ENCODE measurements at places on chromosomes 6 and 20. TPM values are rescaled to one million over a fixed set of nuclear protein-coding genes. Genes with fewer than 3 reads are reported as not detected.

Gene RWDD1
- 15.4 TPM for total RNA-seq

Gene XKR7
- not detected for total RNA-seq

Gene THBD
- not detected for total RNA-seq

Gene CLPSL2
- not detected for total RNA-seq

Gene CCN2
- total RNA-seq = 29.2 TPM

Gene BANF2
- not detected for total RNA-seq

Gene TGM3
- total RNA-seq = not detected

Gene PRRC2A
- total RNA-seq = 172 TPM

Gene IL17F
- not detected for total RNA-seq

Gene PLG
- total RNA-seq = not detected

Gene SSTR4
- not detected for total RNA-seq

Gene DCDC2
- not detected for total RNA-seq

Gene CDC5L
- total RNA-seq = 9.8 TPM

Gene EYS
- 0.13 TPM for total RNA-seq

Gene HTR1B
- total RNA-seq = not detected

Gene BHLHE23
- not detected for total RNA-seq

Gene BTNL2
- total RNA-seq = not detected

Gene PAX1
- total RNA-seq = not detected

Gene TFAP2D
- not detected for total RNA-seq

Gene PRICKLE4
- 16.9 TPM for total RNA-seq

Gene TMC2
- total RNA-seq = not detected

Gene COMMD7
- total RNA-seq = 31.5 TPM

Gene MCM8
- 11.6 TPM for total RNA-seq

Gene NEDD9
- total RNA-seq = 36.4 TPM

Gene SUMO4
- total RNA-seq = 0.31 TPM

Gene PHF10
- 20.0 TPM for total RNA-seq

Gene HFE
- 8.7 TPM for total RNA-seq

Gene KCNK15
- total RNA-seq = not detected

Gene ADGRG6
- total RNA-seq = 6.6 TPM

Measured in HT-29 (cell line).